Liver (tissue), 10 donors: ENCODE measurements at places on chromosomes 7 and 10.
A peak's percentile ranks its signal among the peaks of the same experiment; 100 is the strongest.

- H3K36me3 ChIP-seq, result no peaks in the 10 kb centered on the region
- DNase-seq, result no peak
- H3K4me3 ChIP-seq, result no peak overlapping the region
- no peak overlapping the region for H3K27ac ChIP-seq
- H3K27me3 ChIP-seq, result no peaks in the 10 kb centered on the region
Measured at GRCh38 chr10:76149602-76150138, 718.2 kb downstream of the LRMDA start.

DNA sequence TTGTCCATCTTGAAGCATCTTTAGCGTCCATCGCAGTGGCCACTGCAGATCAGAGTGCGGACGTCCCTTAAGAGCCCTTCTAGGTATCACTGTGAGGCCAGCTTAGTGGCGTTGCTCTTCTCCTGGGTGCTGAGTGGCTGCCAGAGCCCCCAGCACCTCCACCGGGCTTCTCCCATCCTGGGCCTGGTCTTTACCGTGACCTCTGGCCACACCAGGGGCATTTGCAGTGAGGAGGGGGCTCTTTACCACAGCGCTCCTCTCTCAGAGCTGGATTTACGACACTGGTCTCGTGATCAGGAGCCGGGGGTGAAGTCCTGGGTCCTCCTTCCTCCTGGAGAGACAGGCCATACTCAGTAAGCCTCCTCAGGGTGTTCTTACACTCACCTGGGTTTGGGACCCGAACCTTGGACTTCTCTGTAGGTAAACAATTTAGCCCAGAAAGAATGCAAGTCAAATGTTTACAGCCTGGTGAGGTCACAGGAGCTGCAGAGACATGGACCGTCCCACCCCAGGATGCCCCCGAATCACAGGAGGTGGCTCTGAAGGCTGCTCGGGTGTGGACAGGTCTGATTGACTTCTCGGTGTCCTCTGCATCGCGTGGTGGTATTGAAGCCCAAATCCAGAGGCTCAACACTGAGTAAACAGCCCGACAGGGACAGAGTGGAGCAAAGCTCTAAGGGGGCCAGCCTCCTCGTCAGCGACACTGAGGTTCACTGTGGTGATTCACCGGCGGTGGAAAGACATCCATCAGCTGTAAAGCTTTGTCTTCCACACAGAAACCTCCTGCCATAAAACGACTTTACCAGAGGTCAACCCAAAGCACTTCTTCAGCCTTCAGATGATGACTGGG is 33.0 kb downstream of the JAKMIP3 start:
- no peaks in the 10 kb centered on the region for H3K4me1 ChIP-seq
- no peak overlapping the region for H3K4me3 ChIP-seq
- H3K27ac ChIP-seq, result no peak overlapping the region
- no peaks in the 10 kb centered on the region for H3K36me3 ChIP-seq
- DNase-seq, result peak; percentile 14

DNA sequence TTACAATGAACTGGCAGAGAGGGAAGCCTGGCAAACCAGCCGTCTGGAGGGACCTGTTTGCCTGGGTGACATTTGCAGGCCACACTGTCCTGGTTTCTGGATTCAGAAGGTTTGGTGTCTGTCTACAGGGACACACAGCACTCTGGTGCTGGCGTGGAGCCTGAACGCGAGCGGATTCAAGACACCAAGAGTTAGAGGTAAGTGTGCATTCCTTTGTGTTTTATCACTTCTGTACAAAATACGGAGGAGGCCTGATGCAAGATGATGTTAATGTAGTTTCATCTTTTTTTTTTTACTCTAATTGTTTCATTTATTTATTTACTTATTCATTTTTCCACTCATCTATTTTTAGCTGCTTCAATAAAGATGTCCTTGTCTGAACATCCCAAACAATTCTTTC is 485.3 kb upstream of the ADARB2 start:
- no peaks in the 10 kb centered on the region for H3K36me3 ChIP-seq
- no peak for DNase-seq
- H3K4me1 ChIP-seq, result no peaks in the 10 kb centered on the region
- no peak overlapping the region for H3K27ac ChIP-seq
- no peak overlapping the region for H3K4me3 ChIP-seq

GRCh38 chr7:138554674-138555073 is 94.6 kb downstream of the TRIM24 start:
- no peak for DNase-seq
- H3K27ac ChIP-seq, result no peak overlapping the region
- no peaks in the 10 kb centered on the region for H3K27me3 ChIP-seq

DNA sequence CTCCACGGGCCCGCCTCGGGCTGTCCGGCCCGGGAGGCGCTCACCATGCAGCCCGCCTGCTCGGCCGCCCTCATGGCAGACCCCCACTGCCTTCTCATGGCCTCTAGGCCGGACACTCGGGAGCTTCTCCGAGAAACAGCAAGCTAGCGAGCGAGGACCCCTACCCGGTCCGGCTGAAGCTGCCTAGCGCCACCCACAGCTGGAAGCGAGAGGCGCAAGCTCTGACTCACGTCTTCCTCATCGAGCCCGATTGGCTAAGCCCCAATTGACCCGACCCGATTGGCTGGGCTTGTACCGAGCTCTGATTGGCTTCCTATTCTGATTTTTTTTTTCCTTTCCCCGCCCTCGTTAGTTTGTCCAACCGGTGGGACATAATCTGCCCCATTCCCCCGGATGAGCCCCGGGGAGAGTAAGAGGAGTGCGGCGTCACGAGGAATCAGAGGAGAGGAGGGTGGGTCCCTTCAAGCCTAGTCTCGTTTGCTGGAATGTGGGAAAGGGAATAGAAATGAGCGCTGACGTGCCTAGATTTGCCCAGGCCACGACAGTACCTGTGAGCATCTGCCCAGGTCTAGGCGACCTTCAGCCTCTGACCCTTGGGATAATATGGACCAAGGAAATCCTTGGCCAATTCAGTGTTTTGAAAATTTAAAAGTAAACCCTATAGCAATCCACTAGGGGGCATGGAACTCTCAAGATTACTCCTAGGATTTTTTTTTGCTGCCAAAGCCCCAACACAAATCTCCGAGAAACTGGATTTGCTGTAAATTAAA is at the start of gene TYSND1:
Gene TYSND1 (minus strand): TSS at position 212 of the 770 bp plus-strand sequence. CDS start 114 bp downstream, at position 98.
- peak within 1 kb of the TSS; percentile 66 for H3K4me3 ChIP-seq
- peak; percentile 89 for DNase-seq
- H3K27ac ChIP-seq, result peak within 1 kb of the TSS; percentile 88

- DNase-seq, result no peak
- H3K4me3 ChIP-seq, result no peak overlapping the region
- H3K27ac ChIP-seq, result no peak overlapping the region
- no peaks in the 10 kb centered on the region for H3K36me3 ChIP-seq
Measured at GRCh38 chr10:34789966-34790506, 25.1 kb downstream of the PARD3 start.

DNA sequence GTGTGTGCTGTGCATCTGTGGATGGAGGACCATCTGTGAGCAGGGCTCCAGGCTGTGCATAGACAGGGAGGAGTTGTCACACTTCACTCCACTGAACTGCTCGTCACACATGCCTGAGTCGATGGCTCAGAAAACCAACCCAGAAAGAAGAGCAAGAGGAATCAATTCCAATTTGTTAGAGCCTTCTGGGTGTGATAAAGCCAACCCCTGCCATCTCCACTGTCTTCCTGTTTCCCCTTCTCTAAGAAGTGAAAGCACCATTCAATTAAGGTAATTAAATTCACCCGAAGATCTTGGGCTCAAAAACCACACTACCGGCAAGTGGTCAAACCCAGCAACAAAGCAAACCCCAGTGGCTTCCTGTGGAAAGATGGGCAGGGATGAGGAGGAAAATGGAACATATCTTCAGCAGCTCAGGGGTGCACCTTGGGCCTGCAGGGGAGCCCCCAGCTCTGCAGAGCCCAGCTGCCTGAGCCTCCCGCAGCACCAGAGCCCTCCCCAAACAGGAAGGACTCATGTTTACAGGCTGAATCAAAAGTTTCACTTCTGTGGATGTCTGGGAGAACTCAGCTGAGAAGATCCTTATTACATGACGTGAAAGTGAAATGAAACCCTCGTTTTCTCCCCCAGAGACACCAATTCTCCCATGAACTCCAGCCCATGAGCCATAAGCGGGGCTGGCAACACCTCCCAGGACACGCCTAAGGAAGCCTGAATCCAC is 10.9 kb downstream of the C10orf71 start:
- H3K27ac ChIP-seq, result no peak overlapping the region
- H3K36me3 ChIP-seq, result no peaks in the 10 kb centered on the region
- DNase-seq, result no peak
- H3K27me3 ChIP-seq, result no peaks in the 10 kb centered on the region

- peaks cover 2% of the 10 kb centered on the region for H3K4me1 ChIP-seq
- DNase-seq, result no peak
- no peak overlapping the region for H3K4me3 ChIP-seq
- H3K27ac ChIP-seq, result no peak overlapping the region
Measured at GRCh38 chr7:66930341-66930740, 9.3 kb downstream of the TMEM248 start.

DNA sequence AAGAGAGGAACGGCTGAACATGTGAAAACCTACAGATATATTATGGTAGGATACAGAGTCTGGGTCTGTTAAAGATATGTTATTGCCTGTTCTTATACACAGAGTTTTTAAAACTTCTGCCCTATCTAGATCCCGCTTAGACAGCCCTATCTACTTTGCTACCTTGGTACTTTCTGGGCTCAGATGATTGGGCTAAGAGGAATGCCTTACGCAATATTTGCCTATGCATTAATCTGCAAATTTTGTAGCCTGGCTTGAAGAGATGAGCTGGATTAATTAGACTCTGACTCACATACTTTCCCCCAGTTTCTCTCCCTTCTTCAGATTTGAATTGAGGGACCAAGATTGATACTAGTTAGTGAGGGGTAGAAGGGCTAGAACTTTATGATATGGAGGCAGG is 33.6 kb upstream of the A1CF start:
- DNase-seq, result no peak
- H3K27ac ChIP-seq, result no peak overlapping the region
- H3K4me3 ChIP-seq, result no peak overlapping the region
- no peaks in the 10 kb centered on the region for H3K27me3 ChIP-seq
- no peaks in the 10 kb centered on the region for H3K36me3 ChIP-seq
- no peaks in the 10 kb centered on the region for H3K4me1 ChIP-seq

DNA sequence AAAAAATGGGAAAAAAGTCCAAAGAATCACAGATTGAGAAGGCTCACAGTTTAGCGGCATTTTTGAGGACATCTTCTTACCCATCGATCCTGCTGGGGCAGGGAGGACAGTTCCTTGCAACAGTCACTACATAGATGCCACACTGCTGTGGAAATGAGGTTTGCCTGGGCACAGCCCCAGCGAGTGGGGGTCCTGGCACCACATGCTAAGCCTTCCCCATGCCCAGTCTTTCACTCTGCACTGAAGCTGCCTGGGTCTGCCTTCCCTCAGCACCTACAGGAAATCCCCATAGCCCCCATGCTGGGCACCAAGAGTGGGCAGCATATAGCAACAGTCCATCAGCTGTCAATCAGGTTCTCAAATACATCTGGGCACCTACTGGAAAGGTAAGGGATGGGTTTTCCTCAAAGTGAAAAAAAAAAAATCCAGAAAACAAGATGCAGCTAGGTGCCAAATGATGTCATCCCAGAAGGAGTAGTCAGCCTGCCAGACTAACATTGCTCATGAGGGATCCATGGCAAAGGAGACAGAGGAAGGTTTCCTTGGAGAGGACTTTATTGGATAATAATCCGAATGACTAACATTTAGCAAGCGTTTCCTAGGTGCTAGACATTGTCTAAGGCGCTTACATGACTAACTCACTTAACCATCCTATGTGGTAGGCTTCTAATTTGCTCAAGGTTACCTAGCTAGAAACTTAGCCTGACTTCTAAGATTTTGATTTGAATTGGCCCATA is 125.7 kb upstream of the CXCL12 start:
- no peaks in the 10 kb centered on the region for H3K4me1 ChIP-seq
- no peak for DNase-seq
- no peak overlapping the region for H3K27ac ChIP-seq

GRCh38 chr7:107975394-107976013 is 27.5 kb downstream of the LAMB1 start:
- no peak overlapping the region for H3K4me3 ChIP-seq
- no peaks in the 10 kb centered on the region for H3K27me3 ChIP-seq
- no peaks in the 10 kb centered on the region for H3K36me3 ChIP-seq

DNA sequence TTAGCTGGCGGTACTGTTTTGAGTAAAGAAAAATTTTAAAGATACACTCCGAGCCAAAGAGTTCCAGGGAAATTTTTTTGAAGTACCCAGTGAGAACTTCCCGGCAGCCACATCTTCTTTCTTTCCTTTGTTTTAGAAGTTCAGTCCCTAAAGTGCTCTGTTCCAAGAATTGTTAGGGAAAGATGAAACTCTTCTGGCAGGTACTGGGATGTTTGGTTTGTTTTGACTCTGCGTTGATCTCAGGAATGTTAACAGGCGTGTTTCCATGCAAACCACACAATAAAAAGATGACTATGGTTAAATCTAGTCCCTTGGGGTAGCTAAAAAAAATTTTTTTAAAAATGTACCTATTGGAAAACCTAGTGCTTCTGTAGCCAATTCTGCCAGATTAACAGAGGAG is 224.7 kb upstream of the PHYHIPL start:
- no peaks in the 10 kb centered on the region for H3K27me3 ChIP-seq
- no peak for DNase-seq
- no peak overlapping the region for H3K4me3 ChIP-seq
- no peaks in the 10 kb centered on the region for H3K4me1 ChIP-seq
- H3K36me3 ChIP-seq, result no peaks in the 10 kb centered on the region

DNA sequence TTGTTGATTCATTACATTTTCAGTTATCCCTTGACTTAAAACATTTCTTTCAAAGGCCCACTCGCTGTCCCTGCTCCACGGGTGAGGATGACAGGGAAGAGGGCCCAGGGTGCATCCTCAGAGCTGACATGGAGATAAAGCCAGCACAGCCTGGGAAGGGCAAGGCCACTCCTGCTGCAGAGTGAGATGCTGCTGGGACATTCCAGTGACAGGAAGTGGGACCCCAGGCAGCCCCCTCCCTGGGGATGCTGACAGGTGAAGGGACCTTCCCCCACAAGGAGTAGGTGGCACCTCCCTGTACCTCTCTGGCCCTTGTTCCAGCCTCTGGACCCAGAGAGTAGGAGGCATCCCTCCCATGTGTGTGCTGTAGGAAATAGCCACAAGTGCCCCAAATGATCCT is 97.8 kb upstream of the DDC start:
- H3K4me1 ChIP-seq, result peaks cover 67% of the 10 kb centered on the region
- no peak for DNase-seq
- no peaks in the 10 kb centered on the region for H3K36me3 ChIP-seq
- H3K4me3 ChIP-seq, result no peak overlapping the region

DNA sequence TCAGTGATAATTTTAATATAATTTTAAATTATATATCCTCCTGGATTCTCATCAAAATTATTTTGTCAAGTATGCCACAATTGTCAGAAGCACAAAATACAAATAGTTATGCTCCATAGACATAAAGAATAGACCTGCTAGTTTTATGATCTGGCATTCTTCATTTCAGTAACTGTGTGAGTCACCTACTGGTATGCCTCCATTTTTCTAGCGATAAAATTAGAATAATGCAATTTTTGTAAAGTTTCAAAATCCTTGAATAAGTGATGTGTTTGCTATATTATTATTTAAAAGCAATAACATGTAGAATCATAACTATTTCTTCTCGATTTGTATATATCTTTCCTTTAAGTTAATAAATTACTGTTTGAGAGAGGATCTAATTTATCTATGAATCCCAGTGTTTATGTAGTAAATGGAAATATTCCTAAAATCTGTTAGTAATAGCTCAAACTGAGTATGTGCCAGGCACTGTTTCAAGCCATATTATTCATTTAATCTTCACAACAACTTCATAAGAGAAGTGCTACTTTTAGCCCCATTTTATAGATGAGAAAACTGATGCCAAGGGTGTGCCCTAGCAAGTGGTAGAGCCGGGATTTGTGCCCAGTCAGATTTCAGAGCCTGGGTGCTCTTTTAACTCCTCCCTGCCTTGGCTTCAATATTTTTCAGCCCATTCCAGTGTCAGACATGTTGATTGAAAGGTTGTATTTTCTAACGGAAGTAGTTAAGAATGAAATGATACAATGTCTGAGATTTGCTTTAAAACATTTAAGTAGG is 38.4 kb downstream of the NET1 start:
- peaks cover 38% of the 10 kb centered on the region for H3K36me3 ChIP-seq
- H3K4me3 ChIP-seq, result no peak overlapping the region
- H3K4me1 ChIP-seq, result peaks cover 22% of the 10 kb centered on the region
- no peaks in the 10 kb centered on the region for H3K27me3 ChIP-seq
